ENCODE measurements at places on chromosomes 5 and 9.

DNA sequence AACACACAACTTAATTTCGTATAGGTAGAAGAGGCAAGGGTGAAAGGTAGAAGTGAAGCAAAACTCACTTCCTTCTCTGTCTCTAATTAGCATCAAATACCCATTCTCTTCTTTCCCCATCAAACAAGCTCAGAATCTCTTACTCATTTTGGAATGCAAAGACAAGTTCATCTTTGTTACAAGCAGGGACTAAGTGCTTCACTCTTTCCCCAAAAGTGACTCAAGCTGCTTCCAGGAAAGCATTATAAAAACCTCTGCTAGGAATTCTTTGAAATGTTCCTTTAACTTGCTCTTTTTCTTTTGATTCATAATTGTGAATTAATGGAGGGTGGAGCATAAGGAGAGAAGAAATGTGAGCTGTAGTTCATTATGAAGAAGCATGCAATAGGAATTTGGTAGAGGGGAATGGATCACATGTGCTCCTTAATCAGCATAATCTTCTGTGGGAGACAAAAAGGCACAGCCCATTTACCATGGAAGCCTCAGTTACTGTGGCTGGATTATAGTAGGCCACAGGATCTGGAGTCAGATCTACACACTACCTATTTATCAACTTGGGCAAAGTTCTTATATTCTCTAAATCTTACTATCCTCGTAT is 109.5 kb upstream of the DPYSL3 start:
- no peak for DNase-seq

- DNase-seq: peak; percentile 82
Observed at GRCh38 chr9:71783120-71783523, 14.8 kb upstream of the CEMIP2 start.

DNA sequence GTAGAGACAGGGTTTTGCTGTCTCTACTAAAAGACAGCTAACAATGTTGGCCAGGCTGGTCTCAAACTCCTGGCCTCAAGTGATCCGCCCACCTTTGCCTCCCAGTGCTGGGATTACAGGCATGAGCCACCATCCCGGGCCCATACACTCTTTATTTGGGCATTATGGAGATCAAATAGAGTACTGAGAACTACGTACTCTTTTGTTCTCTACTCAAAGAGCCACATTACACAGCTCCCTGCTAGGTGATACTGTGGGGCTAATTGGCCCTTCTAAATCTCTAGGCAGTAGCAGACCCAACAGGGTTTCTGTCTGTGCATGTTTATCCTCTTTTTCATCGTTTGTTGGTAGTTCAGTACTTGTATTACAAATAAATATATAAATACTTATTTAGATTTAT is 16.1 kb downstream of the CKMT2 start:
- no peak for DNase-seq

DNA sequence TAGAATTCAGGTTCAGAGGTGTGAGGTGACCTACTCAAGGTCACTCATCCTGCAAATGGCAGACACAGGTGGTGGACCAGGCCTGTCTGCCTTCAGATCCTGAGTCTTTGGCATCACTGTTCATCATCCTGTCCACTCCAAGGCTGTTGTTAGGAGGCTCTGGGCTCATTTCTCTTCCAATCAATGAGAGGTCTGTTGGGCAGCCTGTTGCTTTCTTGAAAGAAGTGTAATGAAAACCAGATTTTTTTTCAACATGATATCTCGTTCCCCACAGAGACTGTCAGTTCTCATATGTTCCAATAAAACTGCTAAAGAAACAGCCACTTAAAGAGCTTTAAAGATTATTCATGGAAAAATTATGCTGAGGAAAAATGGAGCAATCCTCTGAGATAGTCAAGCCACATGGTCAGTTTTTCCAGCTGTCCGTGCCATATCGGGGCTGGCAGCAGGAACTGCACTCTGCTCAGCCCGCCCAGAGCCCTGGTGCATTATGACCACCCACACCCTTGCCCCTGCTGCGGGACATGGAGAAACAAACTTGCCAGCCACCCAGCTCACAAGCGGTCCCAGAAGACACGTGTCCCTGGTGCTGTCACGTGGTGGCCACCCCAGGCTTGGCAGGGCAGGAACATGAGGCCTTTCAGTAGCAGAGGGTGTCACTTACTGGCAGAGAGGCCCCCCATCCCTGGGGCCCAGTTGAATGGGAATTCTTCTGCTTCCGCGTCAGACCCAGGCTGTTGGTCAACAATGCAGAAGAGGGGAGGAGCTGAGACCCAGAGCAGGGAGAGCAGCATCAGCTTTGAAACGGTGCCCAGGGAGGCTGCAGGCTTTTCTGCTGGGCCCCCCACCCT is 63.7 kb upstream of the ANGPTL2 start:
- DNase-seq: no peak

DNA sequence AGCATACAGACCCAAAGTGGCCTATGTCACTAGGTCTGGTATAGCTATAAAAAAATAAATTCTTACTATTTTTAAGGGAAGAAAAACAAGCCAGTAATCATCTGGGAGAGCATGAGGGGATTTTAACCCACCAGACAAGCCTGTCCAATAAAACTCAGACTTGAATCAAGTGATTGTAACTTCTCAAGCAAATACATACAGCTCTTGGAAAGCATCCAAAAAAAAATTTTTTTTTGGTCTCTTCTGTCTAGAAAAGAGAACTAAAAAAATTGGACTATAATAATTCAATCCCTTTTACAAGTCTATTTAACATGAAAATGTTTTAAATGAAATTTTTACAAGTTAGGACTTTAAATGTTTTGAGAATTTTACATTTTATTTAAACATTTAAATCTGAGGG is 61.7 kb downstream of the FBXL17 start:
- no peak for DNase-seq

GRCh38 chr9:116717150-116717549 is 30.0 kb downstream of the TRIM32 start:
- DNase-seq: no peak

DNA sequence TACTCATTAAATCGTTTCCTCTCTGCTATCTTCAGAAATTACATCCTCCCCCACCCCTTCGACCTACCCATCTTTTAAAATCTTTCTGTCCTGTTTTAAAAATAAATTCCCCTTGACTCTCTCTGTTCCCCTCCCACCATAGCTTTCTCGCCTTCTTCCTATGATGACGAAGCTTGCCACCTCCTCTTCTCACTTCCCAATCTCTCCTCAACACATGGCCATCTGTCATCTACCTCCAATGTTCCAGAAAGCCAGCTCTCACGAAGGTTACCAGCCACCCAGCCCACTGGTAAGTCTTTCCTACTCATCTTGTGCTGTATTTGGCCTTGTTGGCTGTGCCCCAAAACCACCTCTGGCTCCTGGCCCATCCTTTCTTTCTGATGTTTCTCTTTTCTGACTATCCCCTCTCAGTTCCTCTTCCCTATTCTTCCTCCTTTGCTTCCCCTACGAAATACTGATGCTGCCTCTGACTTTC is 346.3 kb downstream of the ENC1 start:
- no peak for DNase-seq

DNA sequence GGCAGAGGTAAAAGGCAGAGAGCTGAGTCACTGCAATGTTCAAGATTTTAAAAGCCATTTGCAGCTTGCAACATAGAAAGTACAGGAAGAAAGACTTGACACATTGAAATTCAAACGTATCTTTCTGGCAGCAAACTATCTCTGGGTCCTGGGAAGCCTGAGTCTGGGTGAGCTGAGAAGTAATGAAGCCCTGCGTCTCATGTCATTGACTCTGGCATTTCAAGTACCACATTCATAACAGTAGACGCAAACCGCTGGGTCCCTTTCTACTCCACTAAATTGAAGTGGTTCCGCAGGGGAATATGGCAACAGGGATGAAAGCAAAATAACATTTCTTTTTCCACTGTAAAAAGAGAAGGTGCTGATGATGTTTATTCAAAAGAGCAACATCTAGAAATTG is 694.3 kb downstream of the BRINP1 start:
- no peak for DNase-seq

- no peak for DNase-seq
Observed at GRCh38 chr9:4320021-4320420, 20.2 kb upstream of the GLIS3 start.

GRCh38 chr9:95770653-95771131 is 104.8 kb upstream of the ERCC6L2 start:
- no peak for DNase-seq

DNA sequence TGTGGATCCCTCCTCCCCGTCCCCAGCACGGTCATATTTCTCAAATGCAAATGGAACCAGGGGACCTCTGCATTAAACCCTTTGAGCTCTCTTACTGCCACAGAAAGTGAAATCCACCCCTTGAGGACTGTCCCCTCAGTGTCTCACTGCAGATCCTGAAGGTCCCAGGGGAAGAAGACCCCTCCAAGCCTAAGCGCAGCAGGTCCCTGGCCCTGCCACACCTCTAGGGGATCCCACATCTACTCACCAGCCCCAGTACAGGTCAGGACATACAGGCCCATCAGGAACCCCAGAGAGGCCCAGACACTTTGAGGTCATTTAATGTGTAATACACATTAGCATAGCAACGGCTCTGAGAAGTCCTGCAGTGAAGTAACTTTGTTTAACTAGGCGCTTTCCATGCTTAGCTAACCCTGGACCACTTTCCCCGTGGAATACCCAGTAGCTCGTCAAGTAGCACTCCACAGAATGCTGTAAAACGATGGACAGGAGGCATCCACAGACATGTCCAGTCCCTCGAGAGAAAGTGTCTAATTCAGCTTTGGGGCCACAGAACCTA is 54.7 kb upstream of the ALDH1B1 start:
- no peak for DNase-seq

- no peak for DNase-seq
Observed at GRCh38 chr9:104506565-104506964, 2.5 kb downstream of the OR13F1 start.

DNA sequence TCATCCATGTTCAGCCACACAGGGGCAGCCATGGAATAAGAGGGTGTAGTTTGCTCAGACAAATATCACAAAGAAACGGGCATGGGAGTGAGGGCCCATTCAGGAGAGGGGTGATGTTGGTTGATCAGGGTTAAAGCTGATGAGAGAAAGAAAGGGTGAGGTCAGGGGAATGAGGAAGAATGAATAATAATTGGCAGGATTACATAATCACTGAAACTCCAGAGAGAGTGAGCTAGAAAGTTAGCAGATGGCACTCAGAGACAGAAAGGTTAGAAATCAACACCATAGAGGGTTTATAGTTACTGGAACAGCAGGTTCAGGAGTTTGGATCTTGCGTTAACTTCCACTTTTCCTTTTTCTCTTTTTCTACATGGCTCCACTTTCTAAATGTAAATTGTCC is 113.9 kb downstream of the TAF11L14 start:
- no peak for DNase-seq

GRCh38 chr5:34587355-34588241 is 68.5 kb upstream of the RAI14 start:
- no peak for DNase-seq

- no peak for DNase-seq
Observed at GRCh38 chr5:9265441-9266287, 280.2 kb downstream of the SEMA5A start.

- no peak for DNase-seq
Observed at GRCh38 chr5:124660229-124661093, 86.0 kb downstream of the ZNF608 start.

DNA sequence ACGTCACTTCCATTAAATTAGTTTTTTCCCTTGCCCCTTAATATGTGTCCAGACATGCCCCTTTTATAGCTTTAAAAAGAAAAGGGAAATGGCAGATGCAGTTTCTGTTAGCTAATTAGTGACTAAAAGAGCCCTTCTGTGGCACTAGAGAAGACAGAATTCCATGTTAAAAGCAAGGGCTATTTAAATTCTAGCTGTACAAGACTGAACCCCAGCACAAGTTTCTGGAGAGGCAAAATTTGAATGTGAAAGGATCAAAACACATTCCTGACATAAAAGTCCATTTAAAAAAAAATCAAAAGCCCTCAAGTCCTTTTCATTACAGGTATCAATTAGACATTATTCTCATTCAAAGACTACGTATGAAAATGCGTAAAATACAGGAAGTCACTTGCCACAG is 78.7 kb downstream of the HAPLN1 start:
- DNase-seq: no peak

- no peak for DNase-seq
Observed at GRCh38 chr5:113598926-113599325, 85.4 kb downstream of the YTHDC2 start.

Measured in effector CD4-positive, alpha-beta T cell (primary cell).